ENCODE measurements at places on chromosomes 16 and 17.

DNA sequence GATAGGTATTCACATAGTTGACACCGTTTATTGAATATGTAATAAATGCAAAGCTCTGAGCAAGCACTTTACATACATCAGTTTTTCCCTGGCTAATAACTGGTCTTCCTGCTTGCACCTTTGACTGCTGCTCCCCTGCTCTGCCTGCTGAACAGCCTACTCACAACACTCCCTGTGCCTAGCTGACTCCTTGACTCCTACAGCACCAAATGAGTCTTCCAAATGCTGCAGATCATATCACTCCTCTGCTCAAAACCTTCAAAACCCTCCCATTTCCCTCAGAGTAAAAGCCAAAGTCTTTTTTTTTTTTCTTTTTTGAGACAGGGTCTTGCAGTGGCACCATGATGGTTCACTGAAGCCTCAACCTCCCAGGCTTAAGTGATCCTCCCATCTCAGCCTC, 18.5 kb downstream of the EFCAB3 start:
- no peak for DNase-seq

GRCh38 chr16:48592839-48593429, 17.0 kb downstream of the N4BP1 start:
- DNase-seq, result no peak

- DNase-seq, result no peak
Observed at GRCh38 chr17:63785556-63785955, 11.6 kb downstream of the DDX42 start.

DNA sequence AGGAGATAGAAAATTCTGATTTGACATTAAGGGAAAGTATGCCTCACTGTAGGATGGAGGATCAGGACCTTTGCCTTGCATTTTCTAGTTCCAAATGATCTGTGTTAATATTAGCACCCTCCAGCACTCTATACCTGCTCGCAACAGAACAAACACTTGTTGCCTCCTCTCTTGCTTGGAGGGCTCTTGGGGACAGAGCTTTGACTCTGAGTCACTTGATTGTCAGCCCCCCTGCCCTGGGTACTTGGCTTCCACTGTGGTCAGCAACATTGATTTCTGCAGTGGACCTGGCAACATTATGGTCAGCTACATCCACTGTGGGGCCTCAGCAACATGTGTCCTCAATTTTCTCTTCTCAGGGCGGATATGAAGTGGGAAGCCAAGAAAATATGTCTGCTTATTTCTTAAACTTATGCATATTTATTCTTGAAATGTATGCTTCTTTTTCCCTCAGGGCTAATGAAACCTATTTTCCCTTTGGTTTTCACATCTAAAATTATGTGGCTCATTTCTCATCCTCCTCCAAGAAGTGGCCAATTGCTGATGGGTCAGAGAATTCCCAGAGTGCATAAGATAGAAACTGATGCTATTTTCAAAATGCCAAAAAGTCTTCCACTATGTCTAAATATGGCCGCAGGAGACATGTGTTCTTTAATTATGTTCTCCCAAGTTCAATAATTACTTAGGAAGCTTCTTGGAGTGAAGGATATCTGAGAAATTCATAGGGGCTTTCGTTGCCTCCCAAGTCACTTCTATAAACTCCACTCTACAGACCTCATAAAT, 94.6 kb upstream of the SMIM36 start:
- DNase-seq, result no peak

DNA sequence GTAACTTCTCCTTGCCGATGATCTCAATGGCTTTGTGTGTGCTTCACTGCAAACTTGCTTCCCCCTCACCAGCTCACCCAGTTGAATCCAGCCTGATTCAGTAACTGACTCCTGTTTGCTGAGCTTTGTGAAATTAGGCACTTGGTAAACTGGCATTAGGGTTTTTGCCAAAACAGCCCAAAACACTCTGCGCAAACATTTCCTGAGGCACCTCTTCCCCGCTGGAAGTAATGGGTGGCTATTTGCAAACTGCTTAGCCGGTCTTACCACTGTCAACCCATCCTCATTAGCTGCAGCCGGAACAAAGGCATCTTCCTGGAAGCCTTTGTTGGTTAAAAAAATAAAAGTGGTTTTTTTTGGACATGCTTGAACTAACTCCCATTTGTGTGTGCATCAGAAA, 353.2 kb downstream of the MAF start:
- no peak for DNase-seq

DNA sequence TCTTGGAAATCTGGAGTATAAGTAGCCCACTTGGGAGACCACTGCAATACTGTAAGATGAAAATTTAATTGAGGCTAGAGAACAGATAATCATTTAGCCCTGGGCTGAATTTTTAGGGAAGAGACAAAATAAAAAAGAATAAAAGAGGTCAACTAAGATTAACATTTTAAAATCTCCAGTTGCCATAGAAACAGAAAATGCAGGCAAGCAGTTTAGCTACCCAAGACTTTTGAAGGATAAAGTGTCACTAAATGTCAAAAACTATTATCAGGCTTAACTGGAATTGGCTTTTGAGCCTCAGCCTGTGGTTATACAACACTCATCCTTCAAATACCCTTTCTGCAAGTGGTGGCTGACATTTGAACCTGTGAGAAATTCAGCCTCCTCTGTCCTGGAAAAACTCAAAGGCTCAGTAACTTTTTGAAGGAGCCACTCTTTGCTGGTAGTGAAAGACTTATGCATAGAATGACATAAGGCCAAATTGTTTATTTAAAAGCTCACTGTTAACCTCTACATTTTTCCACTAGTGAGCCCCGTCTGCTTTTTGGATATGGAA, 220.7 kb upstream of the KCNJ16 start:
- DNase-seq, result no peak

Measured in ovary (tissue), 10 donors.